ENCODE measurements at places on chromosomes 12 and 14.

DNA sequence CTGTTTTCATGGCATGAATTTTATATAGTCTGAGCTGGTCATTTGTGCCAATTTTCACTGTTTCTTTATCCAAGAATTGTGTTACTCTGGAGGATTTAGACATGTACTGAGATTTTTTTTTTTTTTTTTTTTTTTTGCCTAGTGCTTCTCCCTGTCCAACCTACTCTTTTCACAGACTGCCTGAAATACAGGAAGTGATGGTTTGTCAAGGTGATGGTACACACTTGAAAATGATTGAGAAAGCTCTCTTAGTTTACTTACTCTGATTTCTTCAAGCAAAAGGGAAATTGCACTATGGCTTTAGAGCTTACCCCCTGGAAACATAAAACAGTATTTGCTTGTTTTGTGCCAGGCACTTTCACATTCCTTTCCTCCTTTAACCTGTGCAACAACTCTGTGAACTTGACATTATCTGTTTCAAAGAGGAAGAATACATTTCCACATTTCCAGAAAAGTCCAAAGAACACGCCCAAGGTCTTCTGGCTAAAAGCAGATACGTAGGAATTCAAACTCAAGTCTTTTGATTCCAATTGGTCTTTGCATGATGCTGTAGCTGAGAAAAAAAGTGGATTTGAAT, 181.1 kb downstream of the SLC15A5 start:
- DNase-seq, result no peak

- no peak for DNase-seq
Observed at GRCh38 chr14:65222440-65222858, 120.1 kb upstream of the MAX start.

DNA sequence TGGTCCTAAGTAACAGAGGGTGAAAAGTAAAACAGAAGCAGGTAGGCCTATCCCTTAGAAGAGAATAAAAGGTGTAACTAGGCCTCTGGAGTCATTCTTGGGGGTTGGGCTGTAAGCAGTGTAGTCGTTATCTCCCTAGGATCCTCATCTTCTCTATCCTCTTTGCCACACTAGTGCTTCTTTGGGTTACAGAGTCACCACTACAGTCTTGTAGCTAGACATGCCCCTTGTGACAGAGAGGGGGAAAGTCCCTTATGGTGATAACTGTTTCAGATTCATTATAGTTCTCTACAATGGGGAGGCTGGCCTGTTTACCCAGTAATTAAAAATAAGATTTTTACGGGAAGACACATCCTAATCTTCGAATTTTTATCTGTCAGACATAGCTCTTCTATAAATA, 16.4 kb upstream of the SRP54 start:
- no peak for DNase-seq

- no peak for DNase-seq
Observed at GRCh38 chr12:128977441-128977840, 124.2 kb downstream of the GLT1D1 start.

GRCh38 chr12:80580254-80580653, 127.2 kb upstream of the MYF6 start:
- no peak for DNase-seq

DNA sequence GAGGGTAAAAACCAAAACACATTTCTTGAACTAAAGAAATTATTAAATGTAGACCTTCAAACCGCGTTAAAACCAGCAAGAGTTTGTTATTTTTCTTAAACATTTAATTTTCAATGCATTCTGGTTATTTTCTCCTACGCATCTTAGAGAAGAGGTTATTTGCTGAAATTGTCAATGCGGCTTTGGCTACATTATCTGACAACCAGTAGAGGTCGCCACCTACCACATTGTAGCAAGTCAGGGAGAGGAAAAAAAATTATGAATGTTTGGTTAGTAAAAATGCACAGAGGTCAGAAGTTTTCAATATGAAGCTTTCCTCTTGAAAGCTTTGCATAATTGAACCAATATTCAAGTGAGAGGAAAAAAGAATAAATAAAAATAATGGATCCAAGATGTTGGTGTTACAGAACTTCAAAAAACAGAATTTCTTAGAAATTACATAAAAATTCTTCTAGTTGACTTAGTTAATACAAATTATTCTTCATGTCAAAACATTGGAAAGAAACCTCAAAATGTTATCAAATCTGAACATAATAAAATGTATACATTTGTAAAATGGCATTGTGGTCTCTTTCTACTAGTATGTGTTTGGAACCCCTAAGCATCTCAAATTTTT, 159.4 kb upstream of the TMTC2 start:
- DNase-seq, result no peak

DNA sequence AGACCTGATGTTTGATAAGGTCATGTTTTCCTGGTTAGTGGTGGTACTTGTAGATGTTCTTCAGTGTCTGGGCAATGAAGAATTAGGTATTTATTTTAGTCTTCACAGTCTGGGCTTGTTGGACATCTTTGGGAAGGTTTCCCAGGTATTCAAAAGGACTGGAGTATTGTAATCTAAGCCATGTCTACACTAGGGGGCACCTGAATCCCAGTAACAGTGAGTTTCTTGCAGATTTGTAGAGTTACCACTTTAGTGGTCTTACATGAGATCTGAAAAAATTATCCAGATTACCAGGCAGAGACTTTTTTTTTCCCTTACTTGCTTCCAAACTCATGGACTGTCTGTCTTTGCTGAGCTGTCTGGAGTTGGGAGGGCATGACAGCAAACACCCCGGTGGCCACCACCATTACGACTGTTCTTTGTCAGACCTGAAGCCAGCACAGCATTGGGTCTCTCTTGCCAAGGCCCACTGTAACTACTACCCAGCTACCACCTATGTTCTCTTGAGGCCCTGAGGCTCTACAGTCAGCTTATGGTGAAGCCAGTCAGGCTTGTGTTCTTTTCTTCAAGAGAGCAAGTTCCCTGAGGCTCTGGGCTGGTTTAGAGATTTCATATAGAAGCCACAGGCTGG, 820.7 kb upstream of the FBXO33 start:
- no peak for DNase-seq

DNA sequence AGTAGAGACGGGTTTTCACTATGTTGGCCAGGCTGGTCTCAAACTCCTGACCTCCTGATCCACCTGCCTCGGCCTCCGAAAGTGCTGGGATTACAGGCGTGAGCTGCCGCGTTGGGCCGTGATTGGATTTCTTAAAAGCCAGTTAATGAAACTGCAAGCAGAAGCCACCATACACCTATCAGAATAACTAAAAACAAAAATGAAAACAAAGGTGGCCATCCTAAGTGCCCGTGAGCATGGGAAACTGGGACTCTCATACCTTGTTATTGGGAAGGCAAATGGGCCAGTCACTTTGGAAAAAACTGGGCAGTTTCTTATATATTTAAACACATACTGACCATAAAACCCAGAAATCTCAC, 7.7 kb upstream of the TCTN1 start:
- DNase-seq, result no peak

Measured in coronary artery (tissue), 2 donors.